Glutamatergic neuron (in vitro differentiated cells): ENCODE measurements at places on chromosomes 7 and 10. TPM values are rescaled to one million over a fixed set of nuclear protein-coding genes. Genes with fewer than 3 reads are reported as not detected.
A peak's percentile ranks its signal among the peaks of the same experiment; 100 is the strongest.

Gene ADIRF
- not detected for total RNA-seq

Gene GLI3
- 2.9 TPM for total RNA-seq

GRCh38 chr7:123805287-123805686, 39.7 kb upstream of the HYAL4 start:
- H3K36me3 ChIP-seq = peaks cover 3% of the 10 kb centered on the region
- no peak overlapping the region for H3K4me3 ChIP-seq
- no peak overlapping the region for H3K27ac ChIP-seq
- no peaks in the 10 kb centered on the region for H3K4me1 ChIP-seq
- H3K27me3 ChIP-seq = peaks cover 2% of the 10 kb centered on the region

- DNase-seq = no peak
- no peaks in the 10 kb centered on the region for H3K36me3 ChIP-seq
- peaks cover 8% of the 10 kb centered on the region for H3K4me1 ChIP-seq
- no peaks in the 10 kb centered on the region for H3K27me3 ChIP-seq
- H3K4me3 ChIP-seq = no peak overlapping the region
Observed at GRCh38 chr7:105323366-105323765, 65.4 kb downstream of the SRPK2 start.

Gene HMX3
- not detected for total RNA-seq

DNA sequence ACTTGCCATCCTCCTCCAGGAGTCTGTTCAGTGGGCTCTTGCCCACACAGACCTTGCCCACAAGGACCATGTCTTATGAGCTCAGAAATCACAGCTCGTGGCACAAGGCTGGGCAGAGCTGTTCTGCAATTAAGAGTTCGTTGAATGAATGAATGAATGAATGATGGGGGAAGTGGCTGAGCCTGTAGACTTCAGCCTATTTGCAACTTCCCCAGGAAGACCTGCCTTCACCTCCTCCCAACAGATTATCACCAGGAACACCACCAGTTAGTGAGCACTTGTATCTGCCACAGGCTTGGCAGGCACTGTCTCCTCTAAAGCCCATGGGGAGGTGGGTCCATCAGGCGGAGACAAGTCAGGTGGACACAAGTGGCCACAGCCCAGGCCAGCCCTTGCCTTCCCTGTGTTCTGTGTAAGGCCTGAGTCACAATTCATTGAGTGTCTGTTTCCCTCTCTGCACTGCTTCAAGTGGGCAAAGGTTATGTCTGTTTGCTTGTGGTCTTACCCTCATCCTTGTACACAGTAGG, 1.8 kb upstream of the FGF8 start:
- peaks cover 23% of the 10 kb centered on the region for H3K27me3 ChIP-seq
- DNase-seq = no peak
- peaks cover 26% of the 10 kb centered on the region for H3K4me1 ChIP-seq
- H3K36me3 ChIP-seq = no peaks in the 10 kb centered on the region
- peak overlapping the region; percentile 47 for H3K4me3 ChIP-seq

DNA sequence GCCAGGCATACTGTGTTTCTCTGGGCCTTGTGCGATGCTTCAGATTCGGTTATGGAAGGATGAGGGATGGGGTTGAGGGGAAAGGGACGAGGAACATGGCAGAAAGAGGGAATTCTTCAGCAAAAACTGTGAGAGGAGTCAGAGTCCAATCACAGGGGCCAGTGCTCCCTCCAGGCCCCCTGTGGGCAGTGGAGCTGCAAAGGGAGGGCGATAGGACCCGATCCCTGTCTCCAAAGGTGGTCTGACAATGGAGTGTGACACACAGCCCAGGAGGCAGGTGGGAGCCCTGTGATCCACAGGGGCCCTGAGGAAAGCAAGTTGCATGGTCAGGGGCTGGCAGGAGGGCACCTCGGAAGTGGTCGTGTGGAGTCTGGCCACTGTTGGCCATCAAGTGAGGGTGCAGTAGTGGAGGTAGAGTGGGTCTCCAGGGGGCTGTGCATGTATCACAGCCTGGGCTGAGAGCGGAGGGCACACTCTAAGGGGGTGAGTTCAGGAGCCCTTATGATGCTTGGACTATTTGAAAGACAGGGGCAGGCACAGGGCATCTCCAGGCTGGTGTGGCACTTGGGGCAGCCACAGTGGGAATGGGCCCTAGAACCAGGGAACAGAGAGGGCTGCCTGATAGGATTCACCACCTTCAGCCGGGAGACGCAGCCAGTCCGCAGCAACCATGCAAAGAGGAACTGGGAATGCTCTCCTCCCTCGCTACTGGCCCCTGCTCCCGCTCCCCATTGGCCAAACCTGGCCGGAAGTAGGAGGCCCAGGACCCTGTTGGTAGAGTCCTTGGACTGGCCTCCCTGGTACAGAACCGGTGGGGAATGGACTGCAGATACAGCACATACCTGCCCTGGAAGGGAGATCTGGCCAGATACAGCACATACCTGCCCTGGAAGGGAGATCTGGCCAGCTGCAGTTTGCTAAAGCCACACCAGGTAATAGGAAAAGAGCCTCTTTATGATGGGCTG, 115.9 kb downstream of the ADCY1 start:
- H3K4me1 ChIP-seq = no peaks in the 10 kb centered on the region
- DNase-seq = no peak
- H3K36me3 ChIP-seq = peaks cover 4% of the 10 kb centered on the region
- H3K27ac ChIP-seq = no peak overlapping the region
- H3K4me3 ChIP-seq = no peak overlapping the region

DNA sequence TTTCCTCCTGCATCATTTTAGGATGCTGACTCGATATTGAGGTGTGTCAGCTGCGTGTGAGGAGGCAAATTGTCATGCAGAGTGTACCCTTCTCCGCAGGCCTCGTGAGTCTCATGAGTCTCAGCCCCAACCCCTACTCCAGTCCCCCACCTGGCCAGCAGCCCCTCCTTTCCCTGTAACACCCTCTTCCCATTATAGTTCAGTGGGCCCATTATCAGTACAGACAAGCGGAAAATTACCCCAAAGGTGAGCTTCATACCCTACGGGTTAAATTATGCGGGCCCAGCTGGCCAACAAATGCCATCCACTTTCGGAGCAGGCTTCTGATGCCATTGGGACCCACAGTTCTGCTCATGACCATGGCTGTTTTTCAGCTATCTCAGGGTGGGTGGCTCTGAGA, 25.2 kb downstream of the SFTPD start:
- H3K4me3 ChIP-seq = no peak overlapping the region
- DNase-seq = no peak
- peaks cover 3% of the 10 kb centered on the region for H3K27me3 ChIP-seq
- no peaks in the 10 kb centered on the region for H3K4me1 ChIP-seq

Gene LRRC18
- not detected for total RNA-seq

DNA sequence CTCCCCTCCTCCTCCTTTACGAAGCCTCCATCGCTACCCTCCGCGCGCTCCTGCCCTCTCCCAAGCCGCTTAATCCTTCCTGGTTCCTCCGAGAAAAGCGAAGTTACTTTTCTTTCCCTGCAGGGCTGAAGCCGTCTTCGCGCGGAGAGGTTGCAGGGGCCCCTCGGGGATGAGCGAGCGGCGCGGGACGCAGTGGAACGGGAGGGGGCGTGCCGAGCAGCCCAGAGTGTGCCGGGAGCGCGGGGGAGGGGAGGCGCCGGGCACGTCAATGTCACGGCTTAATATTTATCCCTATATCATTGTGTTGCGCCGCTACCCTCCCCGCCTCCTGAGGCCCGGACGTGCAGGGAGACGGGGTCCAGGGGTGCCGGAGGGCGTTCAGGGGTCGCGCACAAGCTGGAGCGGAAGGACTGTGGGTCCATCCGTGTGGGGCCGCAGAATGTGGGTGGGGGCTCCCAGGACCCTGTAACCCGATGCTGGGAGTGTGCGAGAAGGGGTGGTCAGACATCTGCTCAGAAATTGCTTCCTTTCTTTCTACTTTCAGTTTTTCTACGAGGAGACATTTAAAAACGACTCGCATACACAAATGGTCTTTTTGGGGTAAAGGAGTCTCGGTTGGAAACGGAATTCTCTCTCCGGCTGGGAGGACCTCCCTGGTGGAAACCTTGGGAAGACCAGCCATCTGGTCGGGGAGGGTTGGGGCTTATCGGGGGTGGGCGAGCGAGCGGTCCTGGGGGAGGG, 2.4 kb downstream of the CDK6 start:
- H3K36me3 ChIP-seq = no peaks in the 10 kb centered on the region
- peaks cover 31% of the 10 kb centered on the region for H3K4me1 ChIP-seq
- peak; percentile 80 for DNase-seq
- peak overlapping the region; percentile 86 for H3K27ac ChIP-seq

Gene SEMA3C
- 91.3 TPM for total RNA-seq

Gene RARRES2
- total RNA-seq = 0.86 TPM

- H3K4me1 ChIP-seq = peaks cover 4% of the 10 kb centered on the region
- H3K36me3 ChIP-seq = peaks cover 4% of the 10 kb centered on the region
- peak overlapping the region; percentile 55 for H3K27ac ChIP-seq
- H3K4me3 ChIP-seq = no peak overlapping the region
Observed at GRCh38 chr10:30384701-30385201, 35.7 kb upstream of the MTPAP start.

DNA sequence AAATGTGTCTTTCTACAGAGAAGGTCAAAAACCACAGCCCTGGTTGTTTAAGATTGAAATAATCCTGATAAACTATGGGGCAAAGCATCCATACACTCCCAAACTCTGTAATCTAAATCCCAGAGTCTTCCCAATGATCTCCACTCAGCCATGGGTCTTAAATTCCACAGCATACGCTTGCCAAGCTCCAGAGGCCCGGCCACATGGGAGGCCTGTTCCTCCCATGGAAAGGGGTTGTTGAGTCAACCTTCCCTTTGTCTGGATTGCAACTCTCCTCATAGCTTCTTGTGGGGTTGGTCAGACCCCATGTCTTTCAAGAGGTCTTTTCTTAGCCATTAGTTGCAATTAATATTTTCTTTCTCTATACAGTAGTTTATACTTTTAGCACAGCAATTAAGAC, 718 bp upstream of the STEAP4 start:
- DNase-seq = no peak
- peaks cover 3% of the 10 kb centered on the region for H3K27me3 ChIP-seq
- H3K4me3 ChIP-seq = no peak overlapping the region

Gene PTF1A
- total RNA-seq = not detected

DNA sequence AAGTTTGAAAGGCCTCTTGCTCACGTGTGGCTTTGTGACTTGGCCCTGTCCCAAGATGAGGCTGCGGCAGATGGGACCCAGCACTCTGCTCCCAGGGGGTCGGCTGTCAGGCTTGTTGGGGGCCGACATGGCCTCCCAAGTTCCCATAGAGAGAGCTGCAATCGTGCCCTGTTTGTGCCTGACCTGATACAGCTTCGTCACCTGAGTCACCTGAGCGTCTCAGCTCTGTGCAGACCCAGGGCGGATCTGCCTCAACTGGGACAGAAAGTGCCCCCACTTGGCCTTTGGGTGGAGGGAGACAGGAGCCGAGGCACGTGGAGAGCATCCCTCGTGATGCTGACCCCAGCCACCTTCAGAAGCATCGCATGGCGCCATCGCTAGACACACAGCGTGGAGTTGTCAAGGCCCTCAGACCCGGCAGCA, 21.7 kb downstream of the PAPOLB start:
- H3K4me1 ChIP-seq = peaks cover 23% of the 10 kb centered on the region
- peaks cover 8% of the 10 kb centered on the region for H3K27me3 ChIP-seq
- no peaks in the 10 kb centered on the region for H3K36me3 ChIP-seq
- no peak overlapping the region for H3K4me3 ChIP-seq
- no peak for DNase-seq
- H3K27ac ChIP-seq = no peak overlapping the region

- H3K36me3 ChIP-seq = no peaks in the 10 kb centered on the region
- no peaks in the 10 kb centered on the region for H3K27me3 ChIP-seq
- no peak overlapping the region for H3K27ac ChIP-seq
- H3K4me1 ChIP-seq = no peaks in the 10 kb centered on the region
- no peak for DNase-seq
- H3K4me3 ChIP-seq = no peak overlapping the region
Observed at GRCh38 chr10:74391786-74392185, 240.8 kb downstream of the ADK start.

DNA sequence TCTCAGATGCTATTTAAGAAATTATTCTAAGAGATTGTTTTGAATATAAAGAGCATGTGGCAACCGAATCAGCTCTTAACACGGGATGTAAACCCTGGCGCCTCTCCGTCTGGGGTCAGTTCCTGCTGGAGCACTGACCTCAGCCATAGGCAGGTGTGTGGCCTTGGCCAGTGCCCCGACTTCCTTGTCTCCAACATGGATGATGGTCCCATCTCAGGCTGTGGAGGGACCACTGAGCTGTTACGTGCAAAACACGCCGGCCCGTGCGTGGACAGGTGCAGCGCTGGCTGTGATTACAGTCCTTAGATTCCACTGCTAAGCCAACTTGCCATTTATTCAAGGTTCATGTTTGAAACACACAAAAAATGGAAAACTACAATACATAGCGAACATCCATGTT, 59.9 kb downstream of the C10orf143 start:
- no peak overlapping the region for H3K27ac ChIP-seq
- H3K4me3 ChIP-seq = no peak overlapping the region
- DNase-seq = no peak
- H3K4me1 ChIP-seq = peaks cover 2% of the 10 kb centered on the region
- H3K36me3 ChIP-seq = peaks cover 12% of the 10 kb centered on the region

GRCh38 chr10:72176701-72177100, 39.1 kb upstream of the ANAPC16 start:
- H3K27me3 ChIP-seq = peaks cover 2% of the 10 kb centered on the region
- peaks cover under 1% of the 10 kb centered on the region for H3K36me3 ChIP-seq
- DNase-seq = no peak
- no peak overlapping the region for H3K4me3 ChIP-seq
- H3K4me1 ChIP-seq = no peaks in the 10 kb centered on the region

Gene GPR26
- total RNA-seq = 0.10 TPM

GRCh38 chr7:17301471-17302456, 3.3 kb downstream of the AHR start:
- H3K4me3 ChIP-seq = no peak overlapping the region
- peaks cover 9% of the 10 kb centered on the region for H3K27me3 ChIP-seq
- DNase-seq = peak; percentile 20
- peaks cover 4% of the 10 kb centered on the region for H3K4me1 ChIP-seq
- no peaks in the 10 kb centered on the region for H3K36me3 ChIP-seq
